ENCODE measurements at places on chromosomes 6 and 20.
A peak's percentile ranks its signal among the peaks of the same experiment; 100 is the strongest.

DNA sequence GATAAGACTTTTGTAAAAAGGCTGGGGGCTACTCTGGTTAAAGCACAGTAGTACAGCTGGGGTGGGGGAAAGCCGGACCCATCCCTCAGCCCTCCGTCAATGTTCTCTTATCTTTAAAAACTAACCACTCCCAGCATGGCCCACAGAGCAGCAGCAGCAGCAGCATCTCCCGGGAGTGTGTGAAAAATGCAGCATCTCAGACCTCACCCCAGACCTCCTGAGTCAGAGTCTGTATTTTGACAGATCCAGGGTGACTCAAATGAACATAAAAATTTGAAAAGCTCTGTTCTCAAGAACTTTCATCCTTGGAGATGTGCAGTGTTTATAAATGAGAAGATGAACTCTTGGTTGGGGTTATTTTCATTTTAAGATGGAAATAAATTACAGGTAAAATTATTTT is 277.7 kb upstream of the ECI2 start:
- no peak for DNase-seq

DNA sequence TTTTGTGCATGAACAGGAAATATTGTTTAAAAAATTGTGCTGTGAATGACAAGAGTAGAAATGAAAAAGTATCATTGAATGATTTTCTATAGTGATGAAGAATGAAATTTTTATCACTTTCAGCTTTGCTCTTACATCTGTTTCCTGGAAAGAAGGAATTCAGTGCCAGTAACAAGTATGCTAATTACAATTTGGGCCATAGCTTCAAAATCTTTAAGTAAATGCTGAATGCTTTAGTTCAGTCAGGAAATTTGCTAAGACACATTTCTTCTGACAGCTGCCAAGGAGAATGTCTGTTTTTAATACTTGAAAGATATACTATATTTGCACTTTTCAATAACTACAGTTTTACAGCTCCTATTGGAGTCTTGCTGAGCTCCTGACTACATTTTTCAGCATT is 203.7 kb upstream of the RSPO3 start:
- no peak for DNase-seq

DNA sequence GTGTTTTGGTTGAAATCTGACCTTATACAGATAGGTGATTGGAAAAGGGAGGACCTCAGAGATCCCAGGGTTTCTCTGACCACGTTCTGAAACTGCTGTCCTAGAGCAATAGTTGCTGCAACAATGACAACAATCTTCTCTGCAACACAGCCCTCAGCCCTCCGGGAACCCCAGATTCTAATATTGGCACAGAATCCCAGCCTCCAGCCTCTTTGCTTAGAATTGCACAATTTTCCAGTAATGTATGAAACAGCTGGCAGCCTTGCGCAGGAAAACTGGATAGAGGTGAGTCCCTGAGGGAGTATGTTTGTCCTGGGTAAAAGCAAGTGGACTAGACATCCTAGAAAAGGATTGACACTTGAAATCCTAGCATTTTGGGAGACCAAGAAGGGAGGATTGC is 30.4 kb upstream of the PNRC1 start:
- DNase-seq: no peak

GRCh38 chr20:45368221-45368980 is 5.4 kb downstream of the SYS1 start:
- peak; percentile 13 for DNase-seq

DNA sequence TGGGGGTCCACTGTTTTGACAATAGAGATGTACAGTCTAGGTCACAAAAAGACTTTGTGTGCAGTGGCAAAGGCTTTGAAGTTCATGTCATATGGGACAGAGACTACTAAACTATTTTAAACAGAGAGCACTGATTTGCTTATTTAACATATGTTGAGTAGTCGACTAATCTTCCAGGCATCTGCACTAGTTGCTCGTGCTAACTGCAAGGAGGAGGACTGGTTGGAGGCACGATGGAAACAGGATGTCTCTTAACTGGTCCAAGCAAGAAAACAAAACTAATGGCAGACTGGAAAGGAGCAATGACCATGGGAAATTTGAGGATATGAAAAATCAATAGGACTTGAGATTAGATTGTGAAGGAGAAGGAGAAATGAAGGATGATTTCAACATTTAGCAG is 28.5 kb upstream of the ERVFRD-1 start:
- no peak for DNase-seq

- no peak for DNase-seq
These were observed 10.2 kb downstream of the SENP6 start for GRCh38 chr6:75611702-75612375.

DNA sequence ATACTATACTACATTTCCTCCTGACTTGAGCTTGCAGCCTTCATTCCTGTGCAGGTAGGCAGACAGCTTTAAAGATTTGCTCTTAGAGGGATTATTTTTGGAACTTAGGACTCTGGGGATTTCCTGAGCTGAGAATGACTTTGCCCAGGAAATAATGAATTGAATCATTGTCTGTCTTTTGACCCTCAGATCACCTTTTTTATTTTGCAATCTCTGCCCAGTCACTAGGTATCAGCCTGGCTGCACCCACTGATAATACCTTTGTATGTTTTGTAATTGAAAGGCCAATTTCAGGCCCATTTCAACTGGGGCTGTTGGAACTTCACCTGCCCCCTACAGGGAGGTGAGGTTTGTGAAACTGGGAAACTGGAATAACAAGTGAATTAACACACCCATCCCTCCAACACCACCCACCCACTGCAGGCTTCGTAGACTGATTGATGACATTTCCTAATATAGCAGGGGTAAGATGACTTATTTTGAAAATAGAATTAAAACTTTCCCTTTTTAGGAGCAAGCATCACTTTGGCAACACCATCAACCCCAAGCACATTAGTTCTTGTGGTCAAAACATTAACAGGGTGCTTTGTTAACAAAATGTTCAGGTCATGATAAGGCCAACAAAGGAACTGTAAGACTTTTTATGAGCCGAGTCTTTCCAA is 157.1 kb upstream of the CENPW start:
- no peak for DNase-seq

DNA sequence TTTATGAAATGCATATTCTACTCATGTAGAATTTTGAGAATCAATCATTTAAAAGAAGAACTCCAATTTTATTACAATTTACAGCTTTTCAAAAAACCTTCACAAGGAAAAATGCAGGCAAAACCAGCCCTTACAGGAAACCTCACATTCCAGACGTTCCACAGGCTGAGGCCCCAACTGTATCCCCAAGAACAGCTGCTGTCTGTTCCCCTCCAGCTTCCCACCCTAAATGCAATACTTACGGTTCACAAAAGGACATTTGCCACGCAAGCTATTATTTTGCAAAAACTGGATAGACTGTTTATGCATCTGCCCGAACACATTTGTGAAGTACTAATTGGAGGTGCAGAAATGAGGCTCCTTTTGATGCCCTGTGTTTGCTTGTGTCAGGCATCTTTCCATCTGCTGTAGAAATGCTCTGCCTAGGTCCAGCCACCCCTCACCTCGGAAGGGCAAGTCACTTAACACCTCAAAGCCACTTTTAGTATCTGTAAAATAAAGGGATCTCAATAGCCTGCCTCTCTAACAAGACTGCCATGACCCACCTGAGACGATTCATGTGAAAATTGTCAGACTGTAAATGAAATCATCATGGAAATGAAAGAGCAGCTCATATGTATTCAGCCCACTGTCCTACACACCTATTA is 26.5 kb downstream of the PDE10A start:
- DNase-seq: no peak

DNA sequence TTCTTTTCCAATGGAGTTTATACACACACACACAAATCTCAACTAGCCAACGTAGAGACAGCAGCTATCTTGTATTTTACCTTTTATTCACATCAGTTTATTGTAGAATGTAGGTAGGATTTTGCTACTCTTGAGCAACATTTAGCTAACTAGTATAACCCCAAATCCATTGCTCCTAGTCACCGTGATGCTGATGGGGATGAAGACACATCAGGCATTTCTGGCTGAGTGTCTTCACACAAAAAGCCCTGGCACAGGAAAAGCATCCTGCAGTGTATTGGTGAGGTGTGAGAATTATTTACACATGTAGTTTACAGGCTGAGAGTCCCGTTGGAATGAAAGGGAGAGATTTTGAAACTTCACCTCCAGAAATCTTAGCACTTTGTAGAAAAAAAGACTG is 65.9 kb upstream of the FBXL4 start:
- no peak for DNase-seq

- DNase-seq: no peak
These were observed 58.9 kb downstream of the RREB1 start for GRCh38 chr6:7166410-7167293.

DNA sequence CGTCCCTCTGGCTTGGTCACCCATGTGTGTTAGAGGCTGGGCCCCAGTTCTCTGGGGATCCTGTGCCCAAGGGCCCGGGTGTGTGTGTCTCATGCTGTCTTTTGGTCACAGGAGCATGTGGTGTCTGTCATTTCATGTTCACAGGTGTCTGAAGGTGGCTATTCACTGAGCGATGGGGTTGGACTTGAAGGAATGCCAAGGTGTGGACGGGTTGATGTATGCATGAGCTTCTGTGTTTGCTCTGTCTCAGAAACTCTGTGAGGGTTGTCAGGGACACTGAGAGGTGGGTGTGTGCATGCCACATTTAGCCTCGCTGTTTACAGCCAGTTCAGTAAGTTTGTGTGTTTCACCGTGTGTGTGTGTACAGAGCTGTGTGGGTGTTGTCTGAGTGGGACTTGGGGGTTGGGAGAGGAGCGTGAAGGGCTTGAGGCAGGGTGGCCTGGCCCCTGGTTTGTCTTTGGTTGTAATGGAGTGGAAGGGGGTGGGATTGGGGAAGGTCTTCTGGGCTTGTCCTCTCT is 1.2 kb downstream of the DDR1 start:
- no peak for DNase-seq

DNA sequence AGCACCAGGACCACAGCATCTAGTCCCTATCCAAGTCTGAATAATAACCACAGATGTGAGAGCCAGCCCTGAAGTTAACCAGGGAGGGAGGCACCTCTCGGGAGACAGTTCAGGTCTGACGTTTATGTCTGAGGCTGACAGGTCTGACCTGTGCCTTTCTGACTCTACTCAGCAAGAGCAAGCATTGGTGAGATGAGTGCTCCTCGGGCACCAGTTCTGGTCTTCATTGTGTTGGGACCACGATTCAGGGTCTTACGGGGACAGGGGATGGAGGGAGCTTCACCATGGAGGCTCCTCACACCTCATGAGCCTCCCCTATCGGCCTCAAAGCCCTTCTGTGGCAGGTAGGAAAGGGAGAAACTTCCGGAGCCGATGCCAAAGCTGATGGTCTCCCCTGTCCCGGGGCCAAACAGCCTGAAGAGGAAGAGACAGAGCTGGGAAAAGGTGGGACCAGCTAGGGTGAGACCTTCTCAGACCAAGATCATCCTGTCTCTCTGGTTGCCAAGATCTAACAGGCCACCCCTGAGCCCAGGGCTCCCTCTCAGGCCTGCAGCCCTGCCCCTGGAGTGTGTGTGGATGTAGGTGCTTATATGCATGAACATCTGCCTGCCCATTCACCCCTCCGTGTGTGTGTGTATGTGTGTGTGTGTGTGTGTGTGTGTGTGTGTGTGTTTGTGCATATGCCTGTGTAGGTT is 170.5 kb downstream of the VEGFA start:
- no peak for DNase-seq

DNA sequence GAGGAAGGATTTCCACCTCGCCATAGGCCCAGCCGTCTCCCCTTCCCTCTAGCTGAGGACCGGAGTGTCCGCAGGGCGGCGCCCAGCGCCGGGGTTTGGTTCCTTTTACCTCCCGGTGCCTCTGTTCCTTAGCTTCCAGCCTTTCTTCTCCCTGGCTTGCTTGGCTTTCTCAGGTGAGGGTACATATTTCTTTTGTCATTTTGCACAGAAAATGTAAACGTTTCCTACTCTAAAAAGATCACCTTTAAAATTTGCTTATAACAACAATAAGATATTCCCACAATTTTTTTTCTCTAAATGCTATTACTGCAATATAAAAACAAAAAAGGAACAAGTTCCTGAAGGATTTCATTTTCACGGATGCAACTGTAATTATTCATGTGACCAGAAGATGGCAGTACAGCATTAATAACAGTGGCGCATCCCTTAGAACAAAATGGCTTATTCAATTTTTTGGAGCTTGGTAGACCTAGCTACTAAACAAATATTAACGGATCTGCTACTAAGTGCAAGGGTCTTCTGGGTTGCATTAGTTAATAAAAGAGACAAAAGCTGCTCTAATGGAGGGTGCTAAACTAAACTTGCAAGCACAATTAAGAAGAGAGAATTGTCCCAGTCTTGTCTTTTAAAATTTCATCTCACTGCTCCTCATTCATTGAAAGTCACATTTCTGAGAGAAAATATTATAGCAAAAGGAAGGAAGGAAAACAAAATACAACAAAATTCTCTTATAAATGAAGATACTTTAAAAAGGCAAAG is 172.9 kb downstream of the ADGRG6 start:
- DNase-seq: no peak

GRCh38 chr6:112841553-112842329 is 494.6 kb downstream of the RFPL4B start:
- DNase-seq: no peak

DNA sequence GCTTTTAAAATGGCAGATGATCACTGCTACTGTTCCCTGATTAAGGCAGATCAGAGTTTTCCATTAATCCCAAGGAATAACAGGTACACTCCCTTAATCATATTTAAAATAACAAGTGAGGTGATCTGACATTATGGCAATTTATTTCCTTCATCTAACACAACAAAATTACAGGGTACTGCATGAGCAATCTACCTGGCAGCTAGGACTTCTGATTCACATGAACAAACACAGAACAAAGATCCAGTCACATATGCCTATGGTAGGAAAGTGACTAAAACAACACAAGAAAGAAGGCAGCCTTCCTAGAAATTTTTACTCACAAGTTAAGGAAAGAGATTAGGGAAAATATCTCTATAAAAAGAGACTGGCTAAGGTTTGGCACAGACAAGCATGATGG is 33.2 kb downstream of the MAP7 start:
- DNase-seq: no peak

DNA sequence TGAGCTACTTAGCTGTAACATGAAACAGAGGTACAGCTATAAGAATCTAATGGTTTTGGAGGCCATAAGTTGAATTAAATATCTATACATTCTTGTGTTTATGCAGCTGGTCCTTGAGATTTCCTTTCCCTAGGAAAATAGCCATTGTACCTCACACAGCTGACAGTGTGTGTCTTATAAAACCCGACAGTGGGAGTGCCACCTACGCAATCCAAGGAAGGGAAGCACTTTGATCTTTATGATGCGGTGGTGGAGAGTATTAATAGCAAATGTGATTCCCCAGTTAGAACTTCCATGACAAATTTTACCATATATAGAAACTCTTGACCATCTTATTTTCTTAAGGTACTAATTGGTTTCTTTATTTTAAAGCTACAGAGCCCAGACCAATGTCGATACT is 149.5 kb downstream of the TMEM200A start:
- no peak for DNase-seq

GRCh38 chr6:147087641-147088040 is 116.6 kb upstream of the STXBP5 start:
- DNase-seq: no peak

GRCh38 chr6:136534268-136534667 is 16.0 kb downstream of the MAP7 start:
- no peak for DNase-seq
